ENCODE measurements at places on chromosomes 11 and 22. TPM values are rescaled to one million over a fixed set of nuclear protein-coding genes. Genes with fewer than 3 reads are reported as not detected.

DNA sequence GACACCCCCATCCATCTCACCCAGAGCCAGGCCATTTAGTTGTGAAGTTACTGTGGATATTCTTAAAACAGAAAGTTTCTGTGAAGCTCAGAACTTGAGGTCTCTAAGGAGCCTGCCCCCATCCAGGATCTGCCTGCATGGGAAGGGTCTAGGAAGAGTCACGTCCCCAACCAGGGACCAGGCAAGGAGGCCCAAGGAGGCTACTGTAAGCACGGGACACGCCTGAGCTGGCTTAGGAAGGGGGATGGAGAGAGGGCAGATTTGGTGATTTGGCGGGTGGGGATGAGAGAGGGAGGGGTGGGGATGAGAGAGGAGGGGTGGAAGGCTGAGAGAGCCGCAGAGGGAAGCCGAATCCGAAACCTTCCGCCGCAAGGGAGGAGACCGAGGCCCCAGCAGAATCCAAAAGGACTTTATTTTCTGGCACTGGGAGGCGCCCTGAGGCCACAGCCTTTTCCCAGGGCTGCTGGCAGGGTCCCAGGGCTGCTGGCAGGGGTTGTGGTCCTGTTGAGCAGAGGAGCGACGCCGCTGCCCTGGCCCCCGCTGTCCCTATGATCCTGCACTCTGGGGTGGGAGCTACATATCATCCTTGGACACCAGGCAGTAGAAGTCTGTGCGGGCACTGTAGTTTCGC, 9.4 kb downstream of the SIGIRR start:
- H3K4me3 ChIP-seq = no peak overlapping the region
- DNase-seq = no peak
- H3K27ac ChIP-seq = no peak overlapping the region
- H3K27me3 ChIP-seq = peaks cover 4% of the 10 kb centered on the region

- H3K27me3 ChIP-seq = peaks cover 14% of the 10 kb centered on the region
- DNase-seq = no peak
- no peak overlapping the region for H3K4me3 ChIP-seq
Measured at GRCh38 chr22:19037282-19038163, 84.7 kb downstream of the DGCR2 start.

GRCh38 chr11:64845129-64845775, 799 bp upstream of the CDC42BPG start:
- H3K4me3 ChIP-seq = peak overlapping the region; percentile 72
- no peak for DNase-seq
- H3K27ac ChIP-seq = no peak overlapping the region
- H3K27me3 ChIP-seq = peaks cover 11% of the 10 kb centered on the region
- H3K36me3 ChIP-seq = no peaks in the 10 kb centered on the region

Gene OR5L1
- not detected for total RNA-seq

Gene GAB4
- 0.36 TPM for total RNA-seq

All from endothelial cell (in vitro differentiated cells).